Progenitor cell of endocrine pancreas (in vitro differentiated cells): ENCODE measurements at places on chromosomes 16 and 17. TPM values are rescaled to one million over a fixed set of nuclear protein-coding genes. Genes with fewer than 3 reads are reported as not detected.
A peak's percentile ranks its signal among the peaks of the same experiment; 100 is the strongest.

DNA sequence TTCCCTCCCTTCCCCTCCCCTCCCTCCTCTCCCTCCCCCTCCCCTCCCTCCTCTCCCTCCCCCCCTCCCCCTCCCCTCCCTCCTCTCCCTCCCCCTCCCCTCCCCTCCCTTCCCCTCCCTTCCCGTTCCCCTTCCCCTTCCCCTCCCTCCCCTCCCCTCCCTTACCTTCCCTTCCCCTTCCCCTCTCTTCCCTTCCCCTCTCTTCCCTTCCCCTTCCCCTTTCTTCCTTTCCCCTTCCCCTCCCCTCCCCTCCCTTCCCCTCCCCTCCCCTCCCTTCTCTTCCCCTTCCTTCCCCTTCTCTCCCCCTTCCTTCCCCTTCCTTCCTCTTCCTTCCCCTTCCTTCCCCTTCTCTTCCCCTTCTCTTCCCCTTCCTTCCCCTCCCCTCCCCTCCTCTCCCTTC is 61.1 kb downstream of the EMP2 start:
- no peak for DNase-seq

GRCh38 chr16:30637944-30638343 is 12.8 kb upstream of the PRR14 start:
- DNase-seq = no peak

The EVI2A gene
- total RNA-seq = not detected in 2 replicates

GRCh38 chr16:8714807-8715206 is 40.4 kb downstream of the ABAT start:
- no peak for DNase-seq

DNA sequence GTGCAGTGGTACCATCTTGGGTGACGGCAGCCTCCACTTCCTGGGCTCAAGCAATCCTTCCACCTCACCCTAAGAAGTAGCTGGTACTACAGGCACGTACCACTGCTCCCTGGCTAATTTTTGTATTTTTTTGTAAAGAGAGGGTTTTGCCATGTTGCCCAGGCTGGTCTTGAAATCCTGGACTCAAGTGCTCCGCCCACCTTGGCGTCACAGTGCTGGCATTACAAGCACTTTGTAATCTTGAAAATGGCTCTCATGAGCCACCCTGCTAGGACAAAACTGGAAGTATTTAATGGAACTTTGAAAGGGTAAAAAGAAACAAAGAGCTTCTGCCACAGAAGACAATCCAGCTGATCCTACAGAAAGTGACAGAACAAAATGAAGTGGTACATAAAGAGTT is 9.2 kb downstream of the SUMO2 start:
- DNase-seq = no peak

DNA sequence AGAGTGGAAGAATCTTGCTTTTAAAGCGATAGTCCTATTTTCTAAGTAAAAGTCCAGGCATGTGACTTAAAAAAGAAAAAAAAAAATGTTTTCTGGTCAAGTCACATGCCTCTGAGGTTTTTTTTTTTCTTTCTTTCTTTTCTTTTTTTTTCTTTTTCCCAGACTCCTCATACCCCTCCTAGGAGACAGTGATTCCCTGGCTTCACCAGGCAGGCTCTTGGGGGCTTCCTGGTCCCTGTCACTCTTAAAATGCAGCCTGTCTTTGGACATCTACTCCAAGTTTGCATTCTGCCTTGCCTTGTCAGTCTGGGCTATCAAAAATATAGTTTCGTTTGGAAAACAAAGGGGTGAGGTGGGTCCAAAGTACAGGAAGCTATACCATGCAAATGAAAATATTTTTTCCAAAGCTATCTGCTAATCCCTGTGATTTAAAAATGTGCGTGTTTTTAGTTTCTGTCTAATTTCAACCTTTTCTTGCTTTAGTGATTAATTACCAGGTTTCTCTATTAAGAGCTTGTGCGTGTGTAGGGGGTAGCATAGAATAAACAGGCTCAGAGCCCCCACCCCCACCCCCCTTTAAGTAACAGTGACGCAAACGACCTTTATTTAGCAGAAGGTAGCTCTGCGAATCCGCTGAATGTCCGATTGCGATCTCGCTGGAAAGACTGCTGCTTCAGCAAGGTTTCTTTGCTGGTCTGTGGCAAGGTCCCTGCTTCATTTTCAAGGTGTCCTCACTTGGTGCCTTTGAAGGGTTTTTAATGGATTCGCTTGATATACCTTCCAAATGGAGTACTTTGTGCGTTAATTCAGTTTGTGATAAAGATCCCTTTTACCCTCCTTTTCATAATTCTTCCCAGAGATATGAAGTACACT is 510.2 kb downstream of the WWOX start:
- DNase-seq = no peak

GRCh38 chr16:51237207-51237606 is 86.1 kb upstream of the SALL1 start:
- no peak for DNase-seq

GRCh38 chr16:28845293-28845692 is 855 bp downstream of the TUFM start:
- no peak for DNase-seq

The PRPSAP2 gene
- 66.9 and 67.7 TPM in 2 replicates for total RNA-seq

The MMP15 gene
- total RNA-seq = 77.6 and 85.0 TPM in 2 replicates

DNA sequence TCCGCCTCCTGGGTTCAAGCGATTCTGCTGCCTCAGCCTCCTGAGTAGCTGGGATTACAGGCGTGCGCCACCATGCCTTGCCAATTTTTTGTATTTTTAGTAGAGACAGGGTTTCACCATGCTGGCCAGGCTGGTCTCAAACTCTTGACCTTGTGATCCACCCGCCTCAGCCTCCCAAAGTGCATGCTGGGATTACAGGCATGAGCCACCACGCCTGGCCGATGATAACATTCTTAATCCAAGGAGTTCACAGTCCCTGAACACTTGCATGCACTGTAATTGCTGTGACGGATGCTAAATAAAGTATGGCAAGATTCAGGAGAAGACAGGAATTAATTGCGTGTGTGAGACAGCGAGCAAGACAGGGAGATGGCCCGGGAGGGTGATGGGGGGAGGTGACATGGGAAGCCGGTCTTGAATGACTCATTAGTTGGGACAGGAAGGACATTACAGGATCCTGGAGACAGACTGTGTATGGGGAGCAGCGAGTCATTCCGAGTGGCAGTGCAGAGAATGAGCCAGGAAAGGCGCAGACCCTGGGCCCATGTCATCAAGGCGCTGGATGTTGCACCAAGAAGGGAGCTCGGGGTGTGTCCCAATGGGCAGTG is 6.7 kb downstream of the ABCA3 start:
- DNase-seq = no peak

The NMT1 gene
- total RNA-seq = 97.4 and 98.7 TPM in 2 replicates

DNA sequence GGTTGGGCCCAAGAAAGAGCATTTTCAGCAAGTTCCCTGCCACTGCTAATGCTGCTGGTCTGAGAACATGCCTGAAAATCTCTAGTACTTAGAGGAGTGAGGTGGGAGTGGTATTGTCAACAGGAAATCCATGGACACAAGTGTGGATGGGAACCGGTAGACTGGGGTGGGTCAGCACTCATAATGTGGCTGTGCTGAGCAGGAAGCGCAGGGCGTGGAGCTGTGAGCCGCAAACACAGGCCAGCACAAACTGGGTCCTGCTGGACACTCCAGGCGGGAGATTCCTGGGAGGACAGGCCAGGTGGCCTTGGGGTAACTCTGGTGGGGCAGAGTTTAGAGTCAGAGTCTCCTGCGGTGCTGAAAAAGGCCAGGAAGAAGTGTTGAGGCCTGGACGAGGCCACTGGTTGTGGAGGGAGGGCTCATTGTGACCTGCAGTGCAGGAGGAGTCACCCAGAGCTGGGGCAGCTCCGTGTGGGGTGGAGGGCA is 62.6 kb downstream of the BANP start:
- no peak for DNase-seq

- no peak for DNase-seq
Observed at GRCh38 chr16:78641433-78641832, 542.0 kb downstream of the WWOX start.

DNA sequence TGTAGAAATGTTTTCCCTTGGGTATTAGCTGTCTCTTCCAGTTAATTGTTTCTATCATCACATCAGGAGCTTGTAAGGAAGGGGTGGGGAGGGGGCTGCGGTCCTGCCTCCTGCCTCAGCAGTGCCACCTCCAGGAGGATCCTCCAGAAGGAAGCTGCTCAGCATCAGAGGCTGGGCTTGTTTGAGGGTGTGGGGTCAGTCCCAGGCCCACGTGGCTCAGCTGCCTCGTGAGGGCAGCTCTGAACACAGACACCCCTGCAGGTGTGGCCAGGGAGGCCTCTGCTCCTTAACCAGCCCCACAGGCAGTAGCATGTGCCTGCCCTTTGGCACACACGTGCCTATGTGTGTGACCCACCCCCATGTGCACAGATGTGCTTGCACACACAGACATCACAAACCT is 46.3 kb downstream of the MRM1 start:
- DNase-seq = no peak

The PRRT2 gene
- 1.4 and 2.4 TPM in 2 replicates for total RNA-seq

- no peak for DNase-seq
Observed at GRCh38 chr17:41369713-41370112, at the start of gene KRT33B. Gene KRT33B, minus strand, starts transcription at chr17:41369813. Its CDS starts 63 bp downstream, at chr17:41369750.

The HOXB8 gene
- total RNA-seq = 1.1 and 3.7 TPM in 2 replicates

GRCh38 chr16:23339787-23340186 is 37.7 kb downstream of the SCNN1B start:
- DNase-seq = no peak

The XYLT2 gene
- total RNA-seq = 26.0 and 28.6 TPM in 2 replicates

The PTX4 gene
- total RNA-seq = not detected in 2 replicates

- peak; percentile 56 for DNase-seq
Observed at GRCh38 chr17:28725660-28726225, 290 bp downstream of the TLCD1 start.

DNA sequence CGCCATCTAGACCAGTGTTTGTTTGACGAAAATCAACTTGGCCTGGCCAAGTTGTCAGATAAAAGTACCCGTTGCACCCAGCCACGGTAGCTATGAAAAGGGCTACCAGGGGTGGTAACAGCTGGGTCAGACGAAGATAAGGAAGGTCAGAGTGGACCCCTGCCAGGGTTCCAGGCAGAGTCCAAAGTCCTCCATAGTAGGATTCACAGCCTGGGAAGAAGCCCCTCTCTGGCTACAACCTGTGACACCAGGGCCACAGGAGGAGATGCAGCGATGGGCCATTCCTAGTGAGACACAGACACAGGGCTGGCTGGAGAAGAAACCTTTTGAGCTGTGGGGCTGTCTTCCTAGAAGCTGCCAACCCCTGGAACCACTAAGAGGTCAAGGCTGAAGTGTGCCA is 39.3 kb downstream of the MEAK7 start:
- DNase-seq = no peak

DNA sequence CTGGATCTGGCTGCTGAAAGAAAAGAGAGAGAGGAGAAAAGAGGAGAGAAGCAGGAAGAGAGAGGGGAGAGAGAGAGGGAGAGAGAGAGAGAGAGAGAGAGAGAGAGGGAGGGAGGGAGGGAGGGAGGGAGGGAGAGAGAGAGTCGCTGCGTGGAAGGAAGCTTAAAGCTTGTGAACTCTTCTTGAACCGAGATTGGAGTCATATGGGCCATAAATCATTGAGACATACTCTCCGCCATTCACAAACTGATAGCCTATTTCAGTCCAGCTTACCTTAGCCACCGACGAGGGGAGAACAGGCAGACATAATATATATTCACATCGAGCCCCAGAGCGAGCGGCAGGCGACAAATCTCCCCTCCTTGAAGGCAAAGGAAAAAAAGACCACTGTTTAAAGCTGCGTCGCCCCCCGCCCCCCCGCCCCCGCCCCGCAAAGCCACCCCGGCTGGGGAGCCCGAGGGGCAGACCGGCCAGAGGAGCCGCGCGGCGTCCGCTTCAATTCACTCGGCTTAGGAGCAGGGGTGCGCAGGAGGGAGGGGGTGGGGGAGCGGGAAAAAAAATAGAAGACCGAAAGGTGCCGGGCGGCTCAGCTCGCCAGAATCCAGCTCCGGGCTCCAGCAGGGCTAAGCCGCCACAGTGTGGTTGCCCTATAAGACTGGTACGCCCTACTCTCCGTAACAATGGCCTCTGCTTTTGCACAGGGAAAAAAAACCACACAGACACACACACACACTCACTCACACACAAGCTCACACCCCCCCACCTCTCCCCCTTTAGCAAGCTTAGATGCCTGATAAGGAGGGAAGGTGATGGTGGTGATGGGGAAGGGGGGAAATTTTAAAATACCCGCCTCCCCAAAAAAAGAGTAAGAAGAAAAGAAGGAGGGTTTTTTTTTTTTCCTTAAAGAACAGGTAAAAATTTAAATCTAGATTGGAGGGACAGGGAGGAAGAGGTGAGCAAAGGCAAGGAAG is 10.6 kb upstream of the HOXB2 start:
- DNase-seq = no peak

GRCh38 chr17:69096541-69096940 is 35.8 kb upstream of the ABCA9 start:
- no peak for DNase-seq

The CCDC40 gene
- total RNA-seq = 26.9 and 28.0 TPM in 2 replicates

GRCh38 chr17:29622337-29623282 is at the start of gene CORO6:
Gene CORO6, minus strand, starts transcription at chr17:29622912. Its CDS starts 1,491 bp downstream, at chr17:29621421.
- peak; percentile 63 for DNase-seq

DNA sequence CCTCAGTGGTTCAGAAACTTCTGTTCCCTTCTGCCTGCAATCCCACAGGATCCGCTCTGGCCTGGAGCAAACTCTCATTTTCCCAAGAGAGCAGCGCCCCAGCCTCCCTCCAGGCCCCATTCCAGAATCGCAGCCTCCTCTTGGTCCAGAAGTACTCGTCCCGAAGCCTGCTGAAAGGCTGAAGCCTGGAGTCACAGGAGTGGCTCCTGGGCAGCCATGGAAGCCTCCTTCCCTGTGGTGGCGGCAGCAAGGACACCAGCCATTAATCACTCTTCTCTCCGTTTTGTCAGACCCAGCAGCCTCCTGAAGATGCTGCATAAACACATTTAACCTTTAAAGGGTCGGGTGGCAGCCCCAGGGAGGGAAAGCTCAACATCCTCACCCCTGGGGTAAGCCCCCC is 66.9 kb upstream of the TNRC6C start:
- DNase-seq = no peak

DNA sequence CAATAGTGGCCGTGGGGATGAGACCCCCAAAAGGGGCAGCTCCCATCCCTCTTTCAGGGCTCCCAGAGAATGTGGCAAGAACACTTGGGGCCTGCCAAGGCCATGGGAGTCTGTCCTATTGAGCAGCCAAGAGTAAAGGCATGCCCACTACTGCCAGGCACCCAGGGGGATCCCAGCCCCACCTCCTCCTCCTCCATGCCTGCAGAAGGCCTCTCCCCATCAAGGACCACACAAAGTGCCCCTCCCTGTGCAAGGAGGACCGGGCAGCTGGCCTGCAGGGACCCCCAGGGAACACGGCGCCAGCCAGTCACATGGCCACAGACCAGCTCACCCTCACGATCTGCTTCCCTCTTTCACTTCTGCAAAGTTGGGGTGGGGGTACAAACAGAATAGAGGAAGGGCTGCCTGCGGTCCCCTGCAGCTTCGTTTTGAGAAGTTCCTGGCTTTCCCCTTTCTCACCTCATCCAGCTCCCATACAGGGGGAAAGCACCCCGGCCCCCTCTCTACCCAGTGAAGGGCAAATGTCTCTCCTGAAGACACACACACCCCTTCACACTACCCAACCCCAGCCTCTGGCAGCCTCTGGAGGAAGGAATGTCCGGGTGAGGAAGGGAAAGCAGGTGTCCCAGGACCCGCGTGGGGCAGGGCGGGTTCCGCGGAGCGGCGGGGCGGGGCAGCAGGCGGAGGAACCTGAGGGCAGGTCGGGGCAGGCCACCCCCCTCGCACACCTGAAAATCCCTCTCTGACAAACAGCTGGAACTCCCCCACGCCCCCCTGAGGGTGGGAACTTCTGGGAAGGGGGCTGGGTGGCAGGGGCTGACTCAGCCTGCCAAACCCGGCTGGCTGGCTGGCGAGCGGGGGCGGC is 2.0 kb downstream of the PPP1R9B start:
- DNase-seq = no peak
